ENCODE measurements at places on chromosomes 5 and 9. TPM values are rescaled to one million over a fixed set of nuclear protein-coding genes. Genes with fewer than 3 reads are reported as not detected.

HAVCR2 gene
- total RNA-seq, result 3.1 TPM

FOXI1 gene
- total RNA-seq, result 0.19 TPM

FAM151B gene
- total RNA-seq, result 5.0 TPM

- H3K27ac ChIP-seq, result no peak overlapping the region
- H3K36me3 ChIP-seq, result no peaks in the 10 kb centered on the region
- H3K27me3 ChIP-seq, result no peaks in the 10 kb centered on the region
- no peak for DNase-seq
Observed at GRCh38 chr5:52725808-52726207, 61.9 kb upstream of the ITGA1 start.
